Effector CD8-positive, alpha-beta T cell (primary cell): ENCODE measurements at places on chromosomes 16 and 17.

- DNase-seq, result no peak
Observed at GRCh38 chr16:83935005-83935857, 17.8 kb upstream of the OSGIN1 start.

GRCh38 chr16:85563515-85564276 is 49.4 kb upstream of the GSE1 start:
- DNase-seq, result no peak

DNA sequence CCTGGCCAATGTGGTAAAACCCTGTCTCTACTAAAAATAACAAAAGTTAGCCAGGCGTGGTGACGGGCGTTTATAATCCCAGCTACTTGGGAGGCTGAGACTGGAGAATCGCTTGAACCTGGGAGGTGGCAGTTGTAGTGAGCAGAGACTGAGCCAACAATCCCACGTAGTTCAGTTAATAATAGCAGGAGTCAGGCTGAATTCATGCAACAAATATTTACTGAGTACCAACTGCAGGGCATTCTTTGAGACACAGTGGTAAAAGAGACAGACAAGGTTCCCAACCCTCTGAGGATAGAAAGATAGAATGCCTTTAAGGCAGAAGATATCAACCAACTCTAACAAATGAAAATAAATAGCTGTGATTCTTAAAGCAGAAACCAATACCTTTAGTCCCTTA is 39.1 kb downstream of the SPOP start:
- no peak for DNase-seq

DNA sequence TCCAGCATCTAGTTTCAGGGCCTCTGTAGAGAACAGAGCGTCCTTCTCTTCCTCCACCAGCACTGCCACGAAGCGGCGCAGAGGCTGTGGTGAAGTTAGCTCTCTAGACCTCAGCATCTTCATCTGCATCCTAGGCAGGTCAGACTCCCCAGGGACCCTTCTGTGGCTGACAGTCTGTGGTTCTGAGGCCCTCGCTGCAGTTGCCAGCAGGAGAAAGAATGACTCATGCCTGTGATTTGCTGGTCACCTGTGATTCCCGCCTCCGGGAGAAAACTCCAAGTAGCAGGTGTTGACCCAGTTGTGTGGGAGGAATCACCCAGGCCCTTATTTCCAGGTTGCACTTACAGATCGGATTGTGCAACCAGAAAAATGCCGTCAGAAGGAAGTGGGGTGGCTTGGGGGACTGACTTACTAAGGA is 117.3 kb upstream of the CACNG5 start:
- DNase-seq, result no peak

DNA sequence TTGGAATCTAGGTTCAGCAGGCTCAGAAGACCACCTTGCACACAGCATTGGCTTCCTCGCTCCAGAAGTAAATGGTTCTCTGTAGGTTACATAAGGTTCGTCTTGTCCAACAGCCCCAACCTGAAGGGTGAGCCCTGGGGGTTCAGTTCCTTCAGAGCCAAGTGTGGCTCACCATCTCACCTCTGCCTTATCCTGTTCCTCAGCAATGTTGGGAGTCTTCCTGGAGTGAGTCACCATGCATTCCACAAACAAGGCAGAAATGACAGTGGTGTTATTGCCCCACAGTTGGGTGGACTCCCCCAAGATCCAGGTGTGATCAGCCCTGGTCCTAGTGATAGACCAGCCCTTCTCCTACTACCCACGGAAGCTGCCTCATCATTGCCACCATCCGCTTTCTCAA is 26.8 kb upstream of the SMPD3 start:
- no peak for DNase-seq

DNA sequence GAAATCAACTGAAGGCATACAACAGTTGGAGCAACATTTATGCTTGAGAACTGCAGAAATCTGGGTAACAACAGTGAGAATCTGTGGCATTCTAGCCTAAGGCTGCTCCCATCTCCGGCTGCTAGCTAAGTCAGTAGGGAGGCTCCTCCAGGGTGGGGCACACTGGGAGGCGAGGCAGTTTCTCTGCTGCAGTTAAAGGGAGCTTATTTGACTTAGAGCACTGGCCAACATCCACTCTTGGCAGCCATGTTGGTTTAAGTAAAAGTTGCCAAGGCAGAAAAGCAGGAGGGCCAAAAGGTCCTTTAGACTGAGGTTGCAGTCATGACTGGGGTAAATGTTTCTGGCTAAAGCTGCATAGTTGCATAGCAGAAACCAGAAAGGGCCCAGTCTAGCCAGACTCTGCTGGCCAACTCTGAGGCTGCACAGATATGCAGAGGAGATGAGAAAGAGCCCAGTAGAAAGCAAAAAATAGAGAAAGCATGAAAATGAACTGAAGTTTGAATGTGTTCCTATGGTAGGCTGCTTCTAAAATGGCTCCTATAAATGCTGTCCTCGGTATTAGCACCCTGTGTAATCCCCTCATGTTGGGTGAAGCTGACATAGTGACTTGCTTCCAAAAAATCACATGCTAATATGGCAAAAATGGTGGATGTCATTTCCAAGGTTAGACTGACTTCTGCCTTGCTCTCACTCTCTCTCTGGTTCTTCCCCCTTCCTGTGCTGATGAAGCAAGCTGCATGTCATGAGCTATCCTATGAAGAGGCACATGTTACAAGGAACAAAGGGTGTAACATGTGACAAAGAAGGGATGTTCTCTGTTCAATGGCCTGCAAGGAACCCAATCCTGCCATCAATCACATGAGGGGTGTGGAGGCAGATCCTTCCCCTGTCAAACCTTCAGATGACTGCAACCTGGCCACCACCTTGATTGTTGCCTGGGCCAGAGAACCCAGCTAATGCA is 3.7 kb upstream of the C16orf78 start:
- DNase-seq, result no peak

- no peak for DNase-seq
Observed at GRCh38 chr17:8143581-8144400, 8.4 kb downstream of the PER1 start.

GRCh38 chr16:11240636-11241473 is 15.1 kb downstream of the SOCS1 start:
- no peak for DNase-seq

DNA sequence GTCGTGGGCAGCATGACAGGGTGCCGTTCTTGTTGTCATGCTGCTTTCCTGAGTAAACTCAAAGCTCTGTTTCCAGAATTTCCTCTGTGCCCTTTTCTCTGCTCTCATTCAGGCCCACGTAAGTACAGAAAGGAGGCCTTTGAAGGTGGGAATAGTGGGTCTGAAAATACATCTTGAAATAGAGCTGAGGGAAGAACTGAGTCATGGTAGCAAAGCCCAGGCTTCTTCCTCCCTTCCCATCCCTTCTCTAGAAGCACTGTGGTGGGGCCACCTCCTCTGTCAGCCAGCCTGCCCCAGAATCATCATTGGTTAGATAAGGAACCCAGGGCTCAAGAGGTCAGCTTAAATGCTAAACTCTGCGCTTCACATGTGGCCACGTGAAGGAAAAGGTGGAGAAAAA is 9.4 kb downstream of the CTRL start:
- no peak for DNase-seq

GRCh38 chr17:57766318-57766943 is 21.3 kb upstream of the CCDC182 start:
- no peak for DNase-seq

- DNase-seq, result no peak
Observed at GRCh38 chr16:7703672-7704071, 371.0 kb downstream of the RBFOX1 start.

DNA sequence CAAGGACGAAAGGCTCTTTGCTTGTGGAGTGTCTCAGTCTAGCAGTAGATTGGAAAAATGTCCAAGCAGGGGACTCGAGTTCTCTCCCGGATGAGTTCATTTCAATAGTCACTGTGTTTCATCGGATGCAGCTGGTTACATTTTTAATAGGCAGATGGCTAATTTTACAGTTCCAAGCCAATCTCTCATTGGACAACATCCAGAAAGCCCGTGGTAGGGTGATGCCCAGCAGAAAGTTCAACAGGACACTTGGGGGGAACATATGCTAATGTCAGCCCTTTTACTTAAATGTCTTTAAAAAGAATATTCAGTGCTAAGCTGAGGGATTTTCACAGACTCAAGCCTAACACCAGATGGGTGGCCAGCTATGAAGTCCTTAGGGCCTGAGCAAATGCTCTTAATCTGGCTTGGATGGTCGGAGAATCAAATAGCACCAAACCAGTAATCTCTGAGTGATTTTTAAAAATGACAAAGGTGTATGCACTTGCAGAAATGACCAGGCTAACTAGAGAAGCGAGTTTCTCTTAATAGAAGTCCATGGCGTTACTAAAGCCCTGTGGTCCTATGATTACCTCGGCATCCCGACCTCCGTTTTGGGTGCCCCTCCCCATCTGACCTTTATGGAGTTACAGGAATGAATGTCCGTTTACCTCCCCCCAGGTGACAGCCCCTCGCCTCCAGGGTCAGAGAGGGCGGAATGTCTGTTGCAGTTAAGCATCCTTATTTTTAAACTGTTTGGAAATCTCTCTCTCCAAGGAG is 289.2 kb upstream of the SALL1 start:
- no peak for DNase-seq

DNA sequence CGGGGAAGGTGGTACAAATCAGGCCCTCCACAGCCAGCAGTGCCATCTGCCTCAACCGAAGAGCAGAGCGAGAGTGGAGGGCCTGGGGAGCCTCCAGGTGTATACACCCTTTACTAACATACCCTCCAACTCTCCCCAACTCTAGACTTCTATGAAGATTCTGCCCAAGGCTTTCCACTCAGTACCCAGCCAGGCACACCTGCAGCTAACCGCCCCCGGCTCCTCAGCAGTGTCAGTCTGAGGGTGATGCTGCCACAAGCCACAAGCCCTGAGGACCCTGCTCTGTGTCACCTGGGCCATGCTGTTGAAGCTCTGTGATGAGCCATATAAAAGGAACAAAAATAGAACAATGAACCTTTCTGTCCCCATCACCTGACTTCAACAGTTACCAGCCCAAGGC is 3.8 kb downstream of the CENPV start:
- DNase-seq, result no peak

DNA sequence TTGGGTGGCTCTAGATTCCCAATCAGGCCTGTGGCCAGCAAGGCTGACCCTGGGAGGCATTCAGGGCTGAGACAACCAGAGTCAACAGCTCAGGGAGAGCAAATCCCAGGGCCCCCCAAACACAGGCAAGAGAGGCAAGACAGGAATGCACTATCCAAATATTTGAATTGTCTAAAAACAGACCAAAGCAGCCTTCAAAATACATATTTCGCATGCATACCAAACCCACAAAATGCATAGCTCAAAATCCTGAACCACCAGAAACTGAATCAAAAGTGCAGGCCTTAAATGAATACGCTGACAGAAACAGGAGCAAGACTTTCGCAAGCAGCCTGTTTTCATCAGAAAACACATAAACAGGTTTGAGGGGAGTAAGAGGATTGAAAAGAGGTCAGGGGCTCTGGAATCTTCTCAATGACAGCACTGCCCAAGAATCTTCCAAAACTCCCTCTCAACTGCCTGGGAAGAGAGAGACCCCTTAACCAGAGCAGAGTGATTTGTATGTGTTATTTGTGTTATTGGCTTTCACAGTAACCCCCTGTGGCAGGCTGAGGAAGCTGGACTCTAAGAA is 213.6 kb upstream of the CDH5 start:
- DNase-seq, result no peak

DNA sequence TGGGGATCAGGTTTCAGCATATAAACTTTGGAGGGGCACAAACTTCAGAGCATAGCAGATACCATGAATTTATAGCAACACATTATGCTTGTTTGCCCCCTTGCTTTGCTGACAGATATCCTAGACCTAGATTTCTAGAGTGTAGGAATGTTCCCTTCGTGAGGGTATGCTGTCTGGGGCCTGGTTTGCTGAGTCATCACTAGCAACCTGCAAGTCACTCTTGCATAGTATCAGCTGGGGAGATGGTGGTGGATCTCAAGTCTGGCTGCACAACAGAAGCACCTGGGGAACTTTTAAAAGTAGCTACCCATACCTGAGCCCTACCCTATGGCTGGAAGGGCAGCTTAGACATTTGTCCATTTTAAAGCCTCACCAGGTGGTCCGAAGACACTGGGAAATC is 22.3 kb upstream of the HSBP1 start:
- no peak for DNase-seq

DNA sequence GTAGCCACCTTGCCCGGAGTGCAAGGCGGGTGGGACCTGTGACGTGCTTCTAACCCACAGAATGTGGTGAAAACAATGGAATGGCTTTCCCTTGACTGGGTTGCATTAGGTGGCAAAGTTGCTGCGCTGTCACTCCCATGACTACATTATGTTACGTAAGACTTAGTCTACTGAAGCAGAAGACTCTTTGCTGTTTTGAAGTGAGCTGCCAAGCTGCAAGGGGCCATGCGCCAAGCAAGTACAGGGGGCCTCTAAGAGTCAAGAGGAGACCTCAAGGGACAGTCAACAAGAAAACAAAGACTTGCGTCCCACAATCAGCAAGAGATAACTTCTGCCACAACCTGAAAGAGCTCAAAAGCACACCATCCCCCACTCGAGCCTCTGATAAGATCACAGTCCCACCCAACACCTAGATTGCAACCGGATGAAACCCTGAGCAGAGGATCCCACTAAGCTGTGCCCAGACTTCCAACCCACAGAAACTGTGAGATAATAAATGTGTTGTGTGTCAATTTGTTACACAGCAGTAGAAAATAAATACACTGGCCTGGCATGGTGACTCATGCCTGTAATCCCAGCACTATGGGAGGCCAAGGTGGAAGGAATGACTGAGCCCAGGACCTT is 16.5 kb downstream of the ANKRD11 start:
- no peak for DNase-seq

DNA sequence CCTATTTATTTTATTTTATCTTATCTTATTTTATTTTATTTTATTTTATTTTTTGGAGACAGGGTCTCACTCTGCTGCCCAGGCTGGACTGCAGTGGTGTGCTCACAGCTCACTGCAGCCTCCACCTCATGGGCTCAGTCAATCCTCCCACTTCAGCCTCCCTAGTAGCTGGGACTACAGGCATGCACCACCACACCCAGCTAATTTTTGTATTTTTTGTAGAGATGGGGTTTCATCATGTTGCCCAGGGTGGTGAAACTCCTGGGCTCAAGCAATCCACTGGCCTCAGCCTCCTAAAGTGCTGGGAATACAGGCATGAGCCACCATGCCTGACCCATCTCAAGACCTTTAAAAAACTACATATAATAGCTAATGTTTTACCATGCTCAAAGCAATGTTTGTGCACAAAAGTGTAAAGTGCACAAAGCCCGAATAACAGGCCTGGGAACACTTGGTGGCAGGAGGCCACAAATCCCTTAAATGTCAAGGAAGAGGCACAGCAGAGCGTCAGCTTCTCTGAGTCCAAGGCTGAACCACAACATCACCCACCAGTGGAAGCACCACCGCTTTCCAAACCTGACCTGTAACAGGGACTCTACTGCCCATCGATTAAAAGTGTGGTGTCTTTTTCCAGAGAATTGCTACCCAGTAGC is 30.6 kb upstream of the SLC39A11 start:
- DNase-seq, result no peak
